ENCODE measurements at places on chromosomes 7 and 10. TPM values are rescaled to one million over a fixed set of nuclear protein-coding genes. Genes with fewer than 3 reads are reported as not detected.

The MMRN2 gene
- 81.0 TPM for total RNA-seq

The WEE2 gene
- total RNA-seq, result not detected

The CCDC3 gene
- total RNA-seq, result 24.7 TPM

DNA sequence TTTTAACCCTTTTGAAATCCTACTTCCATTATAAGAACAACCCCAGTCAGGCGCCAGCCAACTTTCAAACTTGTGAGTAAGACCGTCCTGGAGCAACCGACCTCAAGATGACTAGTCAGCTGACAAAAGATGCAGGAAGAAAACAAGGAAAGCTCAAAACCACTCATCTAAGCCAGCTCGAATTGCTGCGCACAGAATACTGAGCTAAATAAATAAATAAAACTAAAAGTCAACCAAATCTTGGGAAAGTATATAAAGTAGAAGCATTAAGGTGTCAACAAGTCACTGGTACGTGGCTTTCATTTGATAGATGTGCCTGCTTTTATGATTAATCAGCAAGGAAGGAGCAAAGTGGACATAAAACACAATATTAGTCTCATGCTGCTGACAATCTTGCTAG lies 1269.8 kb downstream of the XPNPEP1 start:
- no peak for DNase-seq

DNA sequence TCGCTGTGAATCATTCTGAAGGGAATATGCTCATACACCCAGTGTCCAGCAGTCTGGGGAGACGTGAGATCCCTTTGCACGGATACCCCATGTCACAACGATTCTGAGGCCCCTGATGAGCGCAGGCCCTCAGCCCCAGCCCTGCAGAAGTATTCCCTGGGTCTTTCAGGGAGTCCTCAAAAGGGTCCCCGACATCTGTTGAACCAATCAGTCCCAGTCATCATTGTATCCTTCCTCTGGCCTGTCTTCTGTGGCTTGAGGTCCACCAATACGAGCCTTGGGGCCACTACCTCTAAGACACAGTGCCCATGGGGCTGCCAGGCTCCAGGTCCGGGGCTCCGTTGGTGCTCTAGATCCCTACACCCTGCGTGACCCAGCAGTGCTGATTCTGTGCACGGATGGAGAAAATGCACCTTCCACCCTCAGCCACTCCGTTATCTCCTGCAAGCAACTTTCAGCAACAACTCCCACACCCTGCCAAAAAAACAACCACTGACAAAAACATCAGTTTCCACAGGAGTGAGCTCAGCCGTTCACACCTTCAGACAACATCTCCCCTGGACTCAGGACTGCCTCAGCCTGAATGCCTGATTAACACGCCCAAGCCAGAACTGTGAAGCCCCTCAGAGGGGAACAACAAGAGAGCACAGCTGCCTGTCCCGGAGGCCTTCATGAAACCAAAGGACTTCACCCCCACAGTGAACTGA lies 46.9 kb upstream of the KDM7A start:
- DNase-seq, result no peak

DNA sequence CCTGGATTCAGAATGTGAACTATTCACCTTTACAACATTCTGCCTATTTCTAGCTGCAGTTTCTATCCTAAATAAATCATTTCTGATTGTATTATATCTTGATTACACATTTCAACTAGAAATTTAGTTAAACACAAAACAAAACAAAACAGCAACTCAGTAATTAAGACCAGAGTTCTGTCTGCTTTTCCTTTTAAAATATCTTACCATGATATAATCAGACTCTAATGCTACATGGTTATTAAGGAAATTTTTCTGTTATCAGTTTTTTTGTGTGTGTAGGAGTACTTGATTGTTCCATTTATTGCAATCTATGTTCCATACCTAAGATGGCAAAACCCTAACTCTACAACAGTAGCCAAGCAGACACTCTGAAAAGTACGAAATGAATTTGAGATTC lies 663.3 kb downstream of the NRG3 start:
- no peak for DNase-seq

GRCh38 chr10:61890430-61890829 lies 11.1 kb upstream of the ARID5B start:
- DNase-seq, result no peak

- DNase-seq, result no peak
Measured at GRCh38 chr10:116909307-116909706, 60.0 kb downstream of the ENO4 start.
